ENCODE measurements at places on chromosomes 6 and 20.

DNA sequence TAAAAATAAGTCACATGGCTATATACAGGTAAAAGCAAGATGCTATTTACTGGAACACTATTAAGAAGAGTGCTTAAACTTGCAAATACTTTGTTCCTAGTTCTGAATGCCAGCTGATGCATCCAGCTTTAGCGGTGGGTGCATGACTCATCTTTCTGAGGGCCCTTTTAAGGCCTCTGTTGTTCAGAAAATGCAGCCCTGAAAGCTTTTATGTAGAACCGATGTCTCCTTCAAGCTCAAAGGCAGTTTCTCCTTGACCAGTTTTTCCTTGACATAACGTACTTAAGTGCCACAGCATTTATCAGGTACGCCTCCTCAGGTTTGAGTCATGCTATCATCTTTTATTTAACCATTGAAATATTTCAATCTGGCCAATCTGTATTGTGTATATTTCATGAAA lies 82.8 kb downstream of the MLIP start:
- DNase-seq: no peak

- DNase-seq: no peak
Observed at GRCh38 chr20:63158352-63158751, 57.6 kb downstream of the YTHDF1 start.

DNA sequence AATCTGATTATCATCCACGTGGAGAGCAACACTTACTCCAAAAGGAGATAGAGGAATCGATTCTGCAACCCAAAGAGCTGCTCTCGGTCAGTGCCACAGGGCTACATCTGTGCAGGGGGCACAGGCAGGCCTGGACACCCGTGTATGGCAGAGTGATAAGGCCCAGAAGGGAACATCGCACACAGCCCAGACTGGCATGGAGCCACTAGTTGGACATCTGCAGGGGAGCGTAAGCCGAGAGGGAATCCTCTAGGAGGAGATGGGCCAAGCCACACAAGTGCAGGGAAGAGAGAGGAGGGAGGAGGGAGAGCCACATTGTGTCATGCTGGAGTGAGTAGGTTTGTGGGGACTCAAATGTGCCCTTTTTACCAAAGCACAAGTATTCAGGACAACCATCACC lies 50.4 kb upstream of the ENTPD6 start:
- no peak for DNase-seq

GRCh38 chr6:158253248-158253647 lies 59.0 kb upstream of the TULP4 start:
- no peak for DNase-seq

DNA sequence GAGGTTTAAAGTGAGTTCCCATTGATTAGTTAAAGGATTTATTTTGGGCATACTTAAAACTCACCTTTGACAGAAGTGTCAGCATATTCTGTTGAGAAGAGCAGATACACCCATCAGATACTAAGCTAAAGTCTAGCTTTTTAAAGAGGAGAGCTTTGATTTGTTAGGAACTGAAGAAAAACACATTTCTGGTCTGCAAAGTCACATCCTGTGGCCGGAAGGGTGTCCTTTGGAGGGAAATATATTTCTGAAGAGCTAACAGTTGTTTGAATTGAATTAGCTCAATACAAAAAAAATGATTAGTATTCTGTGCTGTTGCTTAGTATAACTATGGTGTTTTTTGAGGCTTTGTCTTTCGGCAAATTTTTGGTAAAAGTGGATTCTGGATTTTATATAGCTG lies 302.7 kb downstream of the RFPL4B start:
- DNase-seq: no peak

DNA sequence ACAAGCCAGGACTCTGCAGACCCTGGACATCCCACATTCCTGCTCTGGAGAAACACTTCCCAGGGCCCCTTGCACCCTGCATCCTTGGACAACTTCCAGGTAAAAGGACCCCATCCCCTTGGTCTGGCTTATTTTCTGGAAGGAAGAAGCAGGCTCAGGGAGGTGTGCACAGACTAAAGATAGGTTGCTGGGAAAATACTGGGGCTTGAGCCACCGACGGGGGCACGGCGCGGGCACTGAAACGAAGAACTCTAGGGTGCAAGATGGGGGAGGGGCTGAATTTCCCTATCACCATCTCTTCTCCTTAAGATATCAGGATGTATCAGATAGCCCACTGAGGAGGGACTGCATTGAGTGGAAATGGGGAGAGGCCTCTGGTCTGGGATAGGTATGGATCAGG lies 805 bp downstream of the FRS3 start:
- DNase-seq: no peak

- DNase-seq: no peak
Observed at GRCh38 chr6:63683071-63683603, 47.5 kb downstream of the PHF3 start.

GRCh38 chr6:106446983-106447382 lies 86.5 kb downstream of the CRYBG1 start:
- no peak for DNase-seq

- no peak for DNase-seq
Observed at GRCh38 chr6:151498327-151498726, 4.5 kb downstream of the CCDC170 start.

DNA sequence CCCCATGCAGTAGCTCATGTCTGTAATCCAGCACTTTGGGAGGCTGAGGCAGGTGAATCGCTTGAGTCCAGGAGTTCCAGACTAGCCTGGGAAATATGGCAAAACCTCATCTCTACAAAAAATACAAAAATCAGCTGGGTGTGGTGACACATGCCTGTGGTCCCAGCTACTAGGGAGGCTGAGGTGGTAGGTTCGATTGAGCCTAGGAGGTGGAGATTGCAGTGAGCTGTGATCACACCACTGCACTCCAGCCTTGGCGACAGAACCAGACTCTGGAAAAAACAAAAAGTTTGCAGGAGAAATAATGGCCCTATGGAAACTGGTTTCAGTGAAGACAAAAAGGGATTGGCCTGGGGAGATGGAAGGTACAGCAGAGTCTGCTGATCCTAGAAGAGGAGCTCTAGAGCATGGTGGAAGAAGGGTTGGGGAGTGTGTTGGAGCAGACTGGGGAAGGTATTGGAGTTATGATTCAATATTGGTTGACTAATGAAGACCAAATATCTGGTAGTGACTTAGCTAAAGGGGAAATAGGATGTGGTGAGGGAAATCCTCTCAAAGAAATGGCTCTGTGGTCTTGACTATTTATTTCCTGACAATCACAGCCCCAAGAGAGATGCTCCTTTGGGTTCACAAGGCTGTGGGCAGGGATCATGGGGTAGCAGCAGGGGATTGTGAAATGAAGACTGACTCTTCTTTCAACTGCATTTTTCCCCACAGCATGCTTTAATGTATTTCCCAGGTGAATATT lies 281.9 kb downstream of the UTRN start:
- no peak for DNase-seq

DNA sequence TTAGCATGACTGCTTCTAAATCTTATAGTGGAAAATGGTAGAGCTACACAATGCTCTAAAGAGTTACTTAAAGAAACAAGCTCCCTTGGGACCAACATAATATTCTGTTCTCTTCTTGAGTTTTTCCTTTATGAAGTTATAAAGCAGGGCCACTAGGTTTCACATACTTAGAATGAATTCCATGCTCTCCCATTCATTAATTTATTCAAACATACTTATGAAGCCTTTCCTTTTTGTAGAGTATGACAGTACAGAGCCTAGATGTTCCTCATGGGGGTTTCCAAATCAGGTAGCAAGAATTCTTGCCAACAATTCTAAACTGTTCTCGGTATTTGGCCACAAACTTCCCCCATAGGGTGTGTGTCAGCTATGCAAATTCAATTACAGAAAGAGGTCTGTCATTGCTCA lies 20.6 kb upstream of the FABP7 start:
- DNase-seq: no peak

- DNase-seq: no peak
Observed at GRCh38 chr6:82442061-82442719, 78.6 kb downstream of the TPBG start.

GRCh38 chr6:56550301-56550700 lies 92.4 kb downstream of the DST start:
- DNase-seq: no peak

GRCh38 chr6:19999319-20000191 lies 162.4 kb downstream of the ID4 start:
- no peak for DNase-seq

GRCh38 chr20:46400253-46400652 lies 6.2 kb downstream of the ELMO2 start:
- no peak for DNase-seq

DNA sequence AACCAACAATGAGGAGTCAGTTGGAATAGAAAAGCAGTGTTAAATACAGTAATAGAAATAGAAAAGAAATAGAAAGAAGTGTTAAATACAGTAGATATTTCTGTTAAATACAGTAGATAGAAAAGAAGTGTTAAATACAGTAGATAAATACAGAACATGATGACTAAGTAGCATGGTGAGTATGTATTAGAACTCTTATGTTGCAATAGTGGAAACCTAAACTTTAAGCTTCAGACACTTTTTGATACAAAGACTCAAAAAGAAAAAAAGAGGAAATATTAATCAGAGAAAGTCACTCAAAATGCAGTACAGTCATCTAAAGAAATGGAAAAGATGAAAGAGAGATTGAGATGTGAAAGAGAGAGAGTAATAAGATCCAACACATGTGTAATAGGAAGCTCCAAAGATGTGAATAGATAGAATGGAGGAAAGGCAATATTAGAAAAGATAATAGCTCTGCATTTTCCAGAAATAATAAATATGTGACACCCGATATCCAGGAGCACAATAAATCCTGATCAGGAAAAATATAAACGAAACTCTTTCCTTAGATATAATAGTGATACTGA lies 131.5 kb upstream of the KCNK16 start:
- DNase-seq: no peak

DNA sequence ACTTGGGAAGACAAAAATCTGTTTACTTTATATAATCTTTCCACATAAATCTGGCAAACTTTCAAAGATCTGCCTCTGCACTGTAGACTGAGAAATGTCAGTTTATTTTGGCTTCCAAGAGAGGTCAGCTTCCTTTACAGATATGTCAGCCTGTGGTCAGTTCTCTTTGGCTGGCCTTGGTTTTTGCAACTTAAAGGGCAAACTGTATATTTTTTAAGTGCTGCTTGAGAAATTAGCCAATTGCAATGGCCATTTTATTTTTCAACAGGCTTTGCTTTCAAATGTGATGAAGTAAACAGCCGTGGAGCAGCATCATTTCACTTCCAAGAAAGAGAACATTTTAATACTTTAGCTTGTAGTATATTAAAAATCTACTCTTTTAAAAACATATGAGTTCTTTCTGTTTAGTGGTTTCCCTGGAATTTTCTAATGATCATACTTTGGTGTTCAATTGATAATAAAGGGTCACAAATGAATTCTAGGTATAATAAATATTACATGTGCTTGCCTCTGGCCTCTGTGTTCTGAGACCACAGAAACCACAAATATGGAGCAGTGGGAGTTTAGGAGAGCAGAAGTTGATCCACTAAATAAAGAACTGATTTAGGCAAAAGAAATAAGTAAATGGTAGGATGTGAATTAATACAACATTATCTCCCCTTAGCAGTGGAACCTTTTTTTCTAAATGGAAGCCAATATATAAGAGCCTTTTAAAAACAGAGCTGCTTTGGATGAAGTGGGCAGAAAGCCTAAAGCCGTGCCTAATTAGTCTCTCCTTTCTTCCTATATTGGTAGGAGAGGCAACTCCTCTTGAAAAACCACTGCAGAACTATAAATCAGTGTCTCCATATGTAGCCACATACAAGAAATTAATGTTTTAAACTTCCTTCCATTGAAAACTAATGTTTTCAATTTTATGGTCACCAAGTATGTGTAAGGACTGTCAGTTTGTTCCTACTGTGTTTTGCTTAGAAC lies 16.2 kb downstream of the ADGRB3 start:
- DNase-seq: no peak

DNA sequence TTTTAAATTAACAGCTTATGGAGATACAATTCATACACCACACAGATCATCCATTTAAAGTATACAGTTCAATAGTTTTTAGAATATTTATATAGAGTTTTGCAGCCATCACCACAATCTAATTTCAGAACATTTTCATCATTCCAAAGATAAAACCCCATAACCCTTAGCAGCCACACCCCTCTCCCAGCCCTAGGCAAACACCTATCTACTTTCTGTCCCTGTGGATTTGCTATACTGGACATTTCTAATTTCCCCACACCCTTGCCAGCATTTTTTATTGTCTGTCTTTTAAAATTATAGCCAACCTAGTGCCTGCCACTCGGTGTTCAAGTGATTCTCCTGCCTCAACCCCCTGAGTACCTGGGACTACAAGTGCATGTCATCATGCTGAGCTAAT lies 23.0 kb upstream of the AKAP7 start:
- no peak for DNase-seq

All from osteocyte (in vitro differentiated cells).